ENCODE measurements at places on chromosomes 4 and X. TPM values are rescaled to one million over a fixed set of nuclear protein-coding genes. Genes with fewer than 3 reads are reported as not detected.

DNA sequence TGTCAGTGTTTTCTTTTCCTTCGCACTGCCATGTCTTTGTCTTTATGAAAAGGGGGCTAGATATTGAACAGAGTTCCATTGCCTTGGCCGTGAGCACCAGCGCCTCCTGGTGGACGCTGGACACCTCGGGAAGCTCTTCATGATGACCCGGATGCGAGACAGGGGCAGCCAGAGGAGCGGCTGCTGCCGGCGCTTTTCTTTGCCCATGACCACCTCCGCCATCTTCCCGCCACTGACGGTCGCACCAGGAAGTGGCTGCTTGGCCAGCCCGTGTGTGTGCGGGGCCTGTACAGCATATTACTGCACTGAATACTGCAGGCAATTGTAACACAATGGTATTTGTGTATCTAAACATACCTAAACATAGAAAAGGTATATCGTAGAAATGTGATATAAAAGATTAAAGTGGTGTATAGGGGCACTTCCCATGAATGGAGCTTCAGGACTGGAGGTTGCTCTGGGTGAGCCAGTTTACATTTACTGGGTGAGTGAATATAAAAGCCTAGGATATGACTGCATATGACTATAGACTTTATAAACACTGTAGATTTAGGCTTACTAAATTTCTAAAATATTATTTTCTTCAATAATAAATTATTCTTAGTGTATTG, 15.8 kb upstream of the GRIA2 start:
- DNase-seq, result no peak

- DNase-seq, result no peak
These were observed 5.5 kb downstream of the INPP4B start for GRCh38 chr4:142840516-142841123.

DNA sequence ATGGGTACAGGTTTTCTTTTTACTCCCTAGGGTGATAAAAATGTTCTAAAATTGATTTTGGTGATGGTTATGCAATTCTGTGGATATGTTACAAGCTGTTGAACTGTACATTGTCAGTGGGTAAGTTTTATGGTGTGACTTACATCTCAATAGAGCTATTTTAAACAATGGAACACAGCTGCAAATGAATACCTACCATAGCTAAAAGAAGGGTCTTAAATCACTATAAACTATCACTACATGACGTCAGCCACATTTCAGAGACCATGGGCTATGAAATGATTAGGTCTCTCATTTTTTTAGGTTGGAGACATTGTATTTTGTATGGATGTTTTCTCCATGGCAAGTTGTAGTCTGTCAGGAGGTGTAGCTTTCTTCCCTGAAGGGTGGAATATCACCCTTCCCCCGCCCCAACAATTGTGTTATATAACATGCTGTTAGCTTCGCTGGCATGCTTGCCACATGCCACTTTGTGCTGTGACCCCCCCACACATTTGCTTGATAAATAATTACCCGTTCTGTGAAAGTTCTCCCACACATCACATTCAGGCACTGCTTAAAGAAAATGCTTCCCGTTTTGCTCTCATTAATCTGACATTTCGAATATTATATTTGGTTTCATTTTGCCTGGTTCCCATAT, 159.7 kb downstream of the ARHGAP10 start:
- no peak for DNase-seq

GRCh38 chr4:81346719-81347118, 125.0 kb downstream of the RASGEF1B start:
- no peak for DNase-seq

DNA sequence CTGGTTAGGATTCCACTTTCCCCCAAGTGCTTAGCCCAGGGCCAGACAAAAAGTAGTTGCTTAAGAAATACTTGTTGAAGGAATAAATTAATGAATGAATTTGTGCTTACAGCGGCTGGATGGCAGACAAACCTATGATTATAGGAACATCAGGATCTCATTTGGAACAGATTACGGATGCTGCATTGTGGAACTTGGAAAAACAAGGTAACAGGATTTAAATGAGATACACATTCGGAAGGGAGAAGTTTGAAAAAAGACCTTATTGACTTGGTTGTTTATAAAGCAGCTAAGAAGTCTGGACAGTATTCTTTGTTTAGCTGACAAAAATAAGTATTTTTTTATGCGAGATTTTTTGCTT, 572 bp downstream of the EXOSC9 start:
- DNase-seq, result no peak

- no peak for DNase-seq
These were observed 11.8 kb upstream of the NEIL3 start for GRCh38 chr4:177297785-177298391.

- no peak for DNase-seq
These were observed 104.1 kb downstream of the INPP4B start for GRCh38 chr4:142741995-142742394.

DNA sequence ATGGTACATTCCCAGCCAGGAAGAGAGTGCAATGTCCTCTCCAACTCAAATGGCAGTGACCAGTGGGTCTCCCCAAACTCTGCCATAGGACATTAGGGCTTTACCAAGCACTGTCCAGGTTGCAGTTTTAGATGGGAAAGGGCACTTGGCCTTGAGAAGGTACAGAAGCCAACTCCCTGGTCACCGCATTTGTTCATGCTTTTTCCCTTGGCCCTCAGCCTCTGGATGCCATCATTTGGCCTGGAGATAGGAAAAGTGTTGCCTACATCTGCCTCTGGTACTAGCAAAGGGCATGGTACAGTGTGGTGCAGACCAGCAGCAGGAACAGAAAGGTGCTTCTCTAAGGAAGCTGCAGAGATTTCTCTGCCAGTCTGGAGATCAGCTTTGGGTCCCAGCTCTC, 93.8 kb downstream of the MAMLD1 start:
- DNase-seq, result no peak

DNA sequence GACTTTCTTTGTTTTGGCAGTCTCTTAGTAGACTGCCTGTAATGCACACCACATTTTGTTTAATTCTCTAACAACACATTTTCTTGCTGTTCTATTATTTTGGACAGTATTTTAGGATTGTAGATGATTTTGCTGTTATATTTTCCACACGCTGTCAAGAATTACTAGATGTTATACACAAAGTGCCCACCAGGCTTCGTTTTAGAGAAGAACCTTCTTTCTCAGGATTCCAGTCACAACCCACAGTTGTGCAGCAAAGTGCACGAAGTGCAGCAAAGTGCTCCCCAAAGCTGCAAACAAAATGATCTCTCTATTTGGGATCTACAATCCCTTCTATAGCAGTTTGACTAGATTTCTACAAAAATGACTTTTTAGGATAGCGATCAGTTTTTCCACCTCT, 2.4 kb downstream of the ZNF141 start:
- peak; percentile 29 for DNase-seq

GRCh38 chr4:128550060-128550459, 259.4 kb upstream of the JADE1 start:
- DNase-seq, result no peak

GRCh38 chrX:69605521-69605920, 10.4 kb upstream of the EDA start:
- no peak for DNase-seq

GRCh38 chr4:174764105-174764729, 64.8 kb downstream of the GLRA3 start:
- peak; percentile 13 for DNase-seq

- DNase-seq, result peak; percentile 85
These were observed 20.8 kb downstream of the ATP5ME start for GRCh38 chr4:653080-653821.

- peak; percentile 74 for DNase-seq
These were observed 27.3 kb downstream of the WDR1 start for GRCh38 chr4:10089346-10089745.

- no peak for DNase-seq
These were observed 1.5 kb upstream of the FAM193A start for GRCh38 chr4:2534904-2535375.

DNA sequence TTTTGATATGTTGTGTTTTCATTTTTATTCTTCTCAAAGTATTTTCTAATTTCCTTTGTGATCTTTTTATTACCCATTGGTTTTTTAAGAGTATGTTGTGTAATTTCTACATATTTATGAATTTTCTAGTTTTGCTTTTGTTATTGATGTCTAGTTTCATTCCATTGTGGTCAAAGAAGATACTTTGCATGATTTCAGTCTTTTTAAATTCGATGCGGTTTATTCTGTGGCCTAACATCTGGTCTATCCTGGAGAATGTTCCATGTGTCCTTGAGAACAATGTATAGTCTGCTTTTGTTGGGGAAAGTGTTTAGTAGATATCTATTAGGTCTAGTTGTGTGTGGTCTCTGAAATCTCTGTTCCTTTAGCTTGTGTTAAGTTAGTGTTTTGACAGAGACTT, 46.2 kb downstream of the PPEF1 start:
- no peak for DNase-seq

GRCh38 chrX:150692296-150692695, 900 bp upstream of the MTMR1 start:
- DNase-seq, result no peak

DNA sequence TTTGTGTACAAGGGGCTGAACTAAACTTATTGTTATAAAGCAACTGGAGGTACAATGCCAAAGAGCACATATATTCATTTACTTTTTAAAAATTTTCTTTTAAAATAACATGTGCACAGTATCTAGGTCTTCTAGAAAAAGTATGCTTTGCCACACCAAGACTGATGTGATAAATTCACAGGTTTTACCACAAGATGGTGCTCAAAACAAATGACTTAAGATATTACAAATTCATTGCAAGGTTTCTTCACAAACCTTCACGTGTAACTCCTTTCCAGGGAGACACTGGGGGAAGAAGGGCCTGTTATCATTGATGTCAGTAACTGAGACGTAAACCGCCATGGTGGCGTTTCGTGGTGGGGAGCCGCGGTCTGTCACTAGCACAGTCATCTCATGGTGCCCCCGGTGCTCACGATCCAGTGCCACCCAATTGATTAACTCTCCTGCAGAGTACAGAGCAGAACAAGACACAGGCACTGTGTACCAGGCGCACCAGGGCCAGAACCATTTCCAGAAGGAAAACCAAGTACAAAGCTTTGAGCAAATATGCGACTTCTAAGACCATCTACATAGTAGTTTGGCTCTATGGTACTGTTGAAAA, 162.2 kb downstream of the DCHS2 start:
- peak; percentile 71 for DNase-seq

DNA sequence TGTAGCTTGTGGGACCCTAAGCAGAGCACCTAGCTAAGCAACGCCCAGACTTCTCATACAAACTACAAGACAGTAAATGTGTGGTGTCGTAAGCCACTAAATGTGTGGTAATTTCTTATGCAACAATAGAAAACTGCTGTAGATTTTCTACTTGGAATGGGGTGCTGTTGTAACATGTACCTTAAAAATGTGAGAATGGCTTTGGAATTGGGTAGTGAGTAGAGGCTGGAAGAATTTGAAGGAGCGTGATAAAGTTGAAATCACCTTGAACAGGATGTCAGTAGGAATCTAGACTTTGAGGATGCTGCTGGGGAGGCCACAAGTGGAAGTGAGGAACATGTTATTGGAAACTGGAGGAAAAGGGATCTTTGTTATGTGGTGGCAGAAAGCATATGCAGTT, 43.2 kb upstream of the FUNDC1 start:
- DNase-seq, result no peak

GRCh38 chr4:184950117-184950830, 68.0 kb upstream of the HELT start:
- no peak for DNase-seq

DNA sequence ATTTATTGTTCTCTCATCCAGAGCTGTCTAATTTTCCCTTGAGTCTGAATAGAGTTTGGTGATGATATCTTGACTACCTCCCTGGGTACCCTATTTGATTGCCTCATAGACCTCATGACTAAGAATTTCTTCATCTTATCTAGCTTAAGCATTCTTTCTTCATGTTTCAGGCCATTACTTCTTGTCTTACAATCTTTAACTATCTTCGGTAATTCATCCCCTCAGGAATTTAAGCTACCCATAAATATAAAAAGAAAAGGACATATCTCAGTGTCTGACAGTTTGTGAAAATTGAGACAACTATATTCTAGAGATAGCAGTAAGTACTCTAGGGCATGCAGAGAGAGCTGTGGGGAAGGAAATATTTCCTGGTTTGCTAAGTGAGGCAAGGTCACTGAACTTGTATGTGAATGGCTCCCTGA, 466.1 kb upstream of the GRID2 start:
- no peak for DNase-seq

GRCh38 chrX:117743469-117744251, 372.9 kb downstream of the KLHL13 start:
- DNase-seq, result no peak

- DNase-seq, result no peak
These were observed 2.8 kb downstream of the AWAT2 start for GRCh38 chrX:70046978-70047377.

- DNase-seq, result no peak
These were observed 139.6 kb downstream of the DCLK2 start for GRCh38 chr4:150217808-150218207.

DNA sequence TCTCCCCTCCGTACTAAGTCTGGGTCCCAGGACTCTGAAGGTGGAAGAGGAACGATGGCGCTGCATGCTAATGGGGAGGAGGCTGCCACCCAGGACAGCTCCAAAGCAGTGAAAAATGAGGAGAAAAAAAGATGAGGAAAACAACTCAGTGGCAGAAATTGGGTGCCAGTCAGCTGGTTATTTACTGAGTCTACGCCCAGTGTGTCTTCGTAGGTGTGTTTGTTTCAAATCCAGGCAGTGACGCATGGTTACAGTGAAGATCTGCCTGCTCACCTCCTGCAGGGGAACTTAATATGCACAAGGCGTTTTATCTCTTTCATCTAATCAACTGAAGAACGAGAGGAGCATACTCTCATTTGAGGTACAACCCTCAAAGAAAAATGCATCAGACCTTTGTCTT, 70.9 kb upstream of the FBXW7 start:
- DNase-seq, result no peak

The AWAT2 gene
- not detected for total RNA-seq

The TMEM156 gene
- total RNA-seq, result not detected

The UVSSA gene
- total RNA-seq, result 12.7 TPM

The CXCL1 gene
- total RNA-seq, result 4.7 TPM

The MUC7 gene
- not detected for total RNA-seq

The ETNPPL gene
- total RNA-seq, result not detected

All from osteoblast (primary cell).